ENCODE measurements at places on chromosomes 6 and 20. TPM values are rescaled to one million over a fixed set of nuclear protein-coding genes. Genes with fewer than 3 reads are reported as not detected.
A peak's percentile ranks its signal among the peaks of the same experiment; 100 is the strongest.

DNA sequence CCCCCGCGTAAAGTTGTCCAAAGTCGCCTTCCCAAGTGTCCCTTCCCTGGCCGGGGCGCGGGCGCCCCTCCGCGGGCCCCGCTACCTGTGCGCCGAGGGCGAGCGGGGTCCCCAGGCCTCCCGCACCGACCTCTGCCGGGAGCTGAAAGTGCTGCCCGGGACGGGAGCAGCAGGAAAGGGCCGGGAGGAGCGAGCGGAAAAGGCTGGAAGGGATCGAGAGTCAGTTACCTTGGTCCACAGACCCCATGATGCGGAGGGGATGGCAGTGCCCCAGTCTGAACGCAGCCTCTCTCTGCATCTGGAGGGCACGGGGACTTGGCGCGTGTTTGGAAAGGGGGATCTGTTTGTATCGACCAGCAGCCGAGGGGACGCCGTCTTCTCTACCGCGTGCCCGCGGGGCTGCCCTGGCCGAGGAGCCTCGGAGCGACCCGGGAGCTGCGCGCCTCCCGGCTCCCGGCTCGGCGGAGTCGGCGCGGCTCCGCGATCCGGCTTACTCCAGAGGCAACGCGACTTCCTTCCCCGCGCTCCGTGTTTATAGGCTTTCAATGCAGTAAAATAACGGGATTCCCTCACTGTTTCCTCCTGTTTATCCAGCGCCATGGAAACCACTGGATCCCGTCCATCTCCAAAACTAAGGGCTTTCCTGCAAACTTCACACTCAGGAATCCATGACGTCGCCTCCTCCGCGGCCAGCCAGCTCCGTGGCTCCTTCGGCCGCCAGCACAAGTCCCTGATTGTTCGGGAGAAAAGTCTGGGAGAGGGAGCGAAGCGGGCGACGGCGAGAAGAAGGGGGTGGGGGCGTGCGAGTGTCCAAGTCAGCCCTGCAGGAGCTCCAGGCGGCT lies 20.0 kb upstream of the NFATC2 start:
- DNase-seq: peak; percentile 98

GRCh38 chr6:4682431-4683097 lies 93.6 kb upstream of the CDYL start:
- no peak for DNase-seq

DNA sequence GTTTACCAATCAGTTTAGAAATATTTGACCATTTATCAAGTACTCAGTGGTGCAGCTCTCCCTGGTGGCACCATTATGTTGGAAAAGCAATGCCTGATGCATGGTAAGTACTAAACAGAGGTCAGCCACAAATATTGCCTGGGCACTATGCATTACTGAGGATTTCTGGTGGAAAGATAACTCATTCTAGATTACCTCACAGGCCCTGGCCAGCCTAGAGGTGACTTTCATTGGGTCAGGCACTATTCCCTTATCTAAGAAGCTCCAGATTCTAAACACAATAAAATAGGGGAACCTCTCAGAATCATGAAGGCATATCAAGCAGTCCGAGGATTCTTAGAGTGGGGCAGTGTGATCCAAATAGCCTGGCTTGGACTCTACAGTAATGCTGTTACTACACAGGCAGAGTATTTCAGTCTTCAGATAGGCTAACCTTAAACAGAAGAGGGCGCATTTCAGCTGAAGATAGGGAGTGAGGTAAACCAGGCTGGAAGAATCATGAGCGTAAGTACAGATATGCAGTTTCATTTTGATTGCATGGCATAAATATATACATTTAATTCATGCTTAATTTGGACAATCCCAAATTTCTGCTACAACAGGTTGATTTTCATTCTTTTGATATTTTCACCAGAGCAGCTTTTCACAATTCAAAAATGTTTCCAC lies 12.1 kb downstream of the LGSN start:
- peak; percentile 53 for DNase-seq

DNA sequence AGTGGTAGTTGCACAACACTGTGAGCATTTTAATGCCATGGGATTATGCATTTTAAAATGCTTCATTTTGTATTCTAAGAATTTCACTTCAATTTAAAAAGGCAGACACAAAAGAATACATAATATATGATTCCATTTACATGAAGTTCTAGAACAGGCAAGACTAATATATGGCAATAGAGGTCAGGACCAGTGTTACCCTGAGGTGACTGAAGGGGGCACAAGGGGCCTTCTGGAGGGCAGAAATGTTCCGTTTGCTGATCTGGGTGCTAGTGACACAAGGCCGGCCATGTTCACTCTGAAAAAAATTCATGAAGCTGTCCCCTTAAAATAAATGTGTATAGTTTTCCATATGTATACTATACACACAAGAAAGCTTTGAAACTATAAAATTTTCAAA lies 28.5 kb downstream of the TASP1 start:
- no peak for DNase-seq

DNA sequence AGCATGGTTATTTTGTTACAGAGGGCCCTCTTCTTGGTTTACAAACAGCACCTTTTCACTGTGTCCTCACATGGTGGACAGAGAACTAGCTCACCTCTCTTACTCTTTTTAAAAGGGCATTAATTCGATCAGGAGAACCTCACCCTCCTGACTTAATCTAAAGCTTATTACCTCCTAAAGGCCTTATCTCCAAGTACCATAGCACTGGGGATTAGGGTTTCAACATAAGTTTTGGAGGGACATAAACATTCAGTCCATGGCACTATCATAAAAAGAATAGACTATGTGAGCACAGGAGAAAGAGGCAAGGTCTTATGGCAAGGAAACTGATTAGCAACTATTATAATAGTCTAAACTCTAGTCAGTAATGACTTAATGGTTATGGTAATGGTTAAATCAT lies 736.2 kb upstream of the ADGRB3 start:
- DNase-seq: no peak

BPI gene
- polyA plus RNA-seq: not detected

DNA sequence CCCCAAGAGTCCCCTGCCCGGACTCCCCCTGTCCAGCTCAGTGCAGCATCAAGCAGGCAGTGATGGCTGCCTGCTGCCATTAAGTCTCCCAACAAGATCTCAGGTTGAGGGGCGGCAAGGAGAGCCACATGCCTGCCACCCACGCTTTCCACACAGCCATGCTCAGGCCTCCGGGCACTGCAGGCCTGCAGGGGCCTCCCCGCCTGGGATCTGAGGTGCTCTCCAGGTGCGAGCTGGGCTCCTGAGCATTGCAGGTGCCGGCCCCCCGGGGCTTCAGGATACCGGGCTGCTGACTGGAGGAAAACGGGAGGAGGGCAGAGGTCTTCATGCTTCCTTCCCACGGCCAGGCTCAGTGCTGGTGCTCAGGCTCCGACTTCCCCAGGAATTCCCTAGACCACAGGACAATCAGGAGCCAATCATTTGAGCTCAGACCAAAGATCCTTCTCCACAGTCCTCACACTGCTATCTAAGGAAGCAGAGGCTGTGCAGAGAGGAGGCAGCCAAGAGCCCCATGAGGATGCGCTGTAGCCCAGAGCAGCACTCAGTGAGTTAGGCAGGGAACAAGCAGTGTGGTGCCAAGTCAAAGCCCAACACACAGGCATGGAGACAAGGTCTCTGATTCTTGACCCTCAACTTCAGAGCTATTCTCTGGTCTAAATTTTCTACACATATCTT lies 52.7 kb downstream of the PYGB start:
- no peak for DNase-seq

GRCh38 chr6:143400258-143401067 lies 50.0 kb downstream of the ADAT2 start:
- no peak for DNase-seq
